ENCODE measurements at places on chromosomes 1 and 21.

- DNase-seq, result no peak
Observed at GRCh38 chr21:44949161-44949778, 9.4 kb downstream of the SLX9 start.

DNA sequence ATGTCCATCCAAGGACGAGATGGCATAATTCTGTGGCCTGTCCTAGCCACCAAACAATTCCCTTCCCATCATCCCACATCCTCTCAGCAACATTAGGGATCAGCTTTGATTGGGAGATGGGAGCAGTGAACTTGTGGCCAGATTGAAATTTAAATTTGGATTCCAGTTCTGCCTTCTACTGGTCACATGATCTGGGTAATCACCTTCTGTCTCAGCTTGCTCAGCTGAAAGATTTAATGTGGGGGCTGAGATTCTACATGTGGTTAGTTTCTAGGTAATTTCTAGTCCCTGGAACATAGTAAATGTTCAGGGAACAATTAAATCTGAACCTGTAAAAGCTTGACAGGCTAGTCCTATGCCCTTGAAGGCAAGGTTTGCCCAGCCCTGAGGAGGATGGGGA lies 3.2 kb downstream of the MYOCOS start:
- no peak for DNase-seq

GRCh38 chr1:154608397-154609270 lies 648 bp upstream of the ADAR start:
- peak; percentile 74 for DNase-seq

DNA sequence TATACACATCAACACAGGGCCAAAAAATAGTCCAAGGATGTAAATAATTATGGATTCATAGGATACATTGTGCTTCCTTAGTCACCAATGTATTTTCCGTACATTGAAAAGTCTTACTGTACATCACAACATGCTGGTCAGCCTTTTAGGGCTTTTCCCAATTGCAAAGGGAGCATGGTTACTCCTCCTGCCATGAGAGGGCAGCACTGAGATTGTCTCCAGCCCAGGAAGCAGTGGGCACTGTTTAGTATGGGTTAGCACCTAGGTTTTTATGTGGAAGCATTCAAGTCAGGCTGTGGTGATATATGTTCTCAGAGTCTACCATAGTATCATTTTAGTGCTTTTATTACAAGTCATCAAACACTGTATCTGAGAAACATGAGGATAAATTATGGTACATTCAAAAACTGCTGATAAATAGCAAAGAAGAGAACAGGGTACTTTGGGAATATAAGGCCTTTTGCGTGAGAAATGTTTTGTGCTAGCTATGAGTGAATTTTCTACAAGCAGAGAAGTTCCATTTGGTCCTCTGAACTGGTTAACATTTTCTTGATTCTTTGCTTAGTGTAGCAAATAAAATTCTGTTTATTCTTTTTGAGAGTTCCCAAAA lies 34.0 kb downstream of the ST6GALNAC5 start:
- DNase-seq, result peak; percentile 68

- no peak for DNase-seq
Observed at GRCh38 chr1:46474570-46474969, 15.1 kb upstream of the DMBX1 start.

- no peak for DNase-seq
Observed at GRCh38 chr1:90107990-90108389, 113.1 kb downstream of the ZNF326 start.

- no peak for DNase-seq
Observed at GRCh38 chr1:234631721-234632125, 21.7 kb upstream of the IRF2BP2 start.

DNA sequence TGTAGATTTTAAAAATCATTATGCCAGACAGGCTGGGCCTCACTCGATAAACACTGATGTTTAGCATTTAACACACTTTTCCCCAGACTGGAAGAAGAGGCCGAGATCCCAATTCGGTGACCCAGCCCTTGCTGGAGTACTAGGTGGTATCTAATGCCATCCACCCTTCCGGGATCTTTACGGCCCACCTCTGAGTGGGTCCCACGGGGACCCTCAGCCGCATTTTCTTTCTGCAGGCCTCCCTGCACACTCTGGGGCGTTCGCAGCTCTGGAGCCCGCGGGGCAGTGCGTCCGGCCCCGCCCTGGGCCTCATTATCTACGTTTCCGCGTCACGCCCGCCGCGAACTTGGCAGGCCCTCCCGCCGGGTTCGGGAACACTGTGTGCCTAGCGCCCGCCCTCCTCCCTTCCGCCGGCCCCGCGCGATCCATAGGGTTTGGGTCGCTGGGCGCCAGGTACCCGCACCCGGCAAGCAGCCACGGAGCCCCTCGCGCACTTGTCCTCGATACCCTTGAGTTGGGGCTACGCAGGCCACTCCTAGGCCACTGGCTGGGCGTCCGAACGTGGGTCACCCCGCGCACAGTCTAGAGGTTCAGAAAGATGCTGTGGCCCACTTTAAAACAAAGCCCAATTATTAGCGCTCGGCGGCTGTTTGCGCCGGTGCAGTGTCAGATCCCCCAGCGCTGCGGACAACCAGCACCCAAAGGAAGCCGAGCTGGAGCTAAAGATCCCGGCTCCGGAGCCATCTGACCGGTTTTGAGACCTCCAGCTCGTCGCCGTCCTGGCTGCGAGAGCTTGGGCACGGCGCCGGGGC lies 950 bp upstream of the EVA1C start:
- peak; percentile 39 for DNase-seq

DNA sequence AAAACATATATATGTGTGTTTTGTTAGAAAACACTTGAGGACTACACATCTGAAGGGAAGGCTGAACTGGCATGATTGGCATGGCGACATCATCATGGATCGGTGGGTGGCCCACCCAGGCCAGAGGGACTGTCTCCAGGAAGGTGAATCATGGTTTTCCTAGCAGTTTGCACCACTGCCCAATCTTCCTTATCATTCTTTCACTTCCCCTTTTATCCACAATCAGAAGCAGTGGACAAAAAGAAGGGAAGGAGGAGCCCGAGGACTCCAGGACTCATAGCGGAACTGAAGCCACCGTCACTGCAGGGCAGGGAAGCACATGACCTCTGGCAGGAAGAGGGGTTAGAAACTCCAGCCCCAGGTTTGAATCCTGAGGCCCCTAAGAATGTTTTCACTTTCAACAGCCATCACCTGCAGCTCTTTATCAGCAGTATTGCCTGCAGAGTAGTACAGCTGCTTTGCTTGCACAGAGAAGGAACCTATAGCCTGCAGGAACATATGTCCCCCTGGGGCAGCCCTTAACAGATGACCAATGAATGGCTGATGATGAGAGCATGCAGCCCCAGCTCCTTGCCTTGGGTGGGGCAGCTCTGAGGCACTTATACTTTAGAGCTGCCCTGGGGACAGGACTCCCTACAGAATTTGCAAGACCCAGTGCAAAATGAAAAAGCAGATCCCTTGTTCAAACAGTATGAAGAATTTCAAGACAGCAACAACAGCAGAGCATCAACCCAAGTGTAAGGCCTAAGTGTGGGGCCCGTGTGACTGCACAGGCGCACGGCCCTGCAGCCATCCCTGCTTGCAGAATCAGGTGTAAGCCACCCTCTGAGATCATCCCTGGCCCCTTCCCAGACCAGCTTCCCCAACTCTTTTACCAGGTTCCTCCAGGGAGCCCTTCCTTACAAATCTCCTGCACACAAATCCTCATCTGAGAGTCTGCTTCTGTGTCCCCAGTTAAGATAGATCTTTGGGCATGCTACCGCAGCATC lies 241.8 kb upstream of the IRF2BP2 start:
- DNase-seq, result no peak

DNA sequence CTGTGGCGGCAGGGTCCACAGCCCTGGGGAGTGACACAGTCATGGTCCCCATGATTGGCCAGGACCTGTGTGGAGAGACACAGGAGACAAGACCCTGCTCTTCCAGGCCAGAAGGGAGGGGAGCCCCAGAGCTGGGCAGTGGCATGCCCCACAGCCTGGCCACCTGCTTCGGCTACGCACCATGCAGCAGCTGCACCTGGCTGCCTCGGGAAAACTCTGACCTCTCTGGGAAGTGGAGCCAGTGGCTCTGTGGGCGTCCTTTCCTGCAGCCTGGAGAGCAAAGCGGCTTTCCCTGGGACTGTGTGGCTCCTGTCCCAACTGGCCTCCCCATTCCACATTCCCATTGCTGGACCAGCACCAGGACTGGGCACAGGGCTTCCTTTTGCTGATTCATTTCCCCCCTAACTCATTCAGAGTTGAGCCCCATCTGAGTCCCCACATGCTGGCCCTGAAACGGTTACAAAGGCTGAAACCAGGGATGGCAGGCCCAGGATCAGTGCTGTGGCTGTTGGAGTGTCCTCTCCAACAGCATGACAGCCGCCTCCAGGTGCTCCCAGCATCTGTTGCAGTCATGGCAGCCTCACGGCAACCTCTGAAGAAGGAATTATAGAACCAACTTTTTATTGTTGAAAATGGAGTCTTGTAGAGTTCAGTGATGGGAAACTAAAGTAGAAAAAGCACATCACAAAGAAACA lies 15.0 kb downstream of the OXCT2 start:
- no peak for DNase-seq

DNA sequence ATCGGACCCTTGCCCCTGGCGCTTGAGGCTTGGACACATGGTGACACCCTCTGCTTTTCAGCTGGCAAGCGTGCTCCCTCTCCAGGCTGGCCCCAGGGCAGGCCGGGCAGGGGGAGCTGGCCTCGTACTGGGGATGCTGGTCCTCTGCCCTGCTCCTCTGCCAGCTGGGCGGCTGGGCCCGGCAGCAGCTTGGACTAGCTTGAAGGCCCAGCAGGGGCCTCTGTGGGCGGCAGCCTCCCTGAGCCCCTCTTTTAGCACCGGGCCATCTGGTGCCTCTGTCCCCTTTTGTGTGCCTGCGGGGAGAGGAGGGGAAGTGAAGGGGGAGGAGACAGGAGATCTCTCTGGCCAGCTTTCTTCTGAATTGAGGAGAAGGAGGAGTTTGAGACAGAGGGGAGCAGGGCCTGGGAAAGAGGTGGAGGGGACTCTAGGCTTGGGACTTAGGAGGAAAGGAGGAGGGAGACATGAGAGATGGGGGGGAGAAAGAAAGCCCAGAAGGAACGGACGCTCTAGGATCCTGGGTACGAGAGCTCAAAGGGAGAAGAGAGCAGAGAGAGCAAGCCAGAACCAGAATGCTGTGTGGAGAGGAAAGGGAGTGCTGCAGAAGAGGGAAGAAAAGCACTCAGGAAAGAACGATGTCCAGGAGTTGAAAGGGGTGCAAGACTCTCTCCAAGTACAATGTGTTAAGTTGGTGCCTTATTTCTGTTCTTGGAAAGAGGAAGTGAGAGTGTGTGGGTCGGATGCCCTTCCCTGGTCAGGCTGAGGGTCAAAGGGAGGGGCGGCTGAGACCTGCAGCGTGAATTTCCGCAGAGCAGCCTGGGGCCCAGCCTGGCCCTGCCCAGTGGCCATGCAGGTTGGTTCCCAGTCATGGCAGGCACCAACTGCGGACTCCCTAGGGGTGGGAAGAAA lies 40.3 kb downstream of the IER5 start:
- DNase-seq, result peak; percentile 86

DNA sequence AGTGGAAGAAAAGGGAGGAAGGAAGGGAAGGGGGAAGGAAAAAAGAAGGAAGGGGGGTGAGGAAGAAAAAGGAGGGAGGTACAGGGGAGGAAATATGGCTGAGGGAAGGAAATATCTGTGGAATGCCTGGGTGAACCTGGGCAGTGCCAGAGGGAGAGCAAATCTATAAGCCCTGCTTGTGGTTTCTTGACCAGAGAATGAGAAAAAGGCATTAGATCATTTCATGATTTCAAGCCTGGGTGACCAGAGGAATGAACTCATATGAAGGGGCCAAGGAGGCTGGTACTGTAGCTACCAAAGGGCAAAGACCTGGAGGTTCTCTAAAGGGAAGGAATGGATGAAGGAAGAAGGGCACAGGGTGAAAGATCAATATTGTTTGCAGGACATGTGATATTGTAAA lies 31.4 kb downstream of the GNG12 start:
- DNase-seq, result no peak

DNA sequence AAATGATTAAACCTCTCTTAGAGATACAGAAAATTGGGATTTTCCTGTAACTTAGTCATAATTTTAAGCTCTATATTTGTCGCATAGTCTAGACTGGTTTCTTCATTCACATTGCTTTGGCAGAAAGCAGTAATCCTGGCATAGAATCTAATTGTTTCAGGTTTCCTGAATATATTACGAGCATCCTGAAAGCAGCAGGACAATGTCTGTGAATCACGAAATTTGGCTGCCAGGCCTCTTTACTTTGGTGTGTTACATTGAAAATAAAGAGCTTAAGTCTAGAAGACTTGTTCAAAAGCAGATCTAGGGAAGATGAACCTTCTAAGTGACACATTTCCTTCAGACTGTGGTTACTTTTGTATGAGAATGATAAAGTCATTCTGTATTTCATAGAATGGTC lies 72.2 kb downstream of the TDRD5 start:
- DNase-seq, result no peak

DNA sequence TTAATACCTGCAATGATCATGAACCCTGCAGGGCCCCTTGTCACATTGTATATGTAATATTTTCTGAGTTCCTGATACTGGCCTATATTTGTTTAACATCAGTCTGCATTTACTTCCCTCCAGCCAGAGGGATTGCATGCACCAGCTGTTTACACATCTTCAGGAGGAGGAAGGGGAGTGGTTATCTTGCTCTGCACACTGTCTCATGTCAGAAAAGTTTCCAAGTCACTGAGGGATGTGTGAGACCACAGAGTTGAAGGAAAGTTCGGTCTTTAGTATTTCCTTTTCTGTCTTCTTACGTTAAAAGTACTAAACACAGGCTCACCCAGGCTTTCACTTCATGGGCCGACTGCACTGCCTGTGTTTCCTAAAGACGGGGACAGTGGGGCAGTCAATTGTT lies 574.1 kb downstream of the LMO4 start:
- no peak for DNase-seq

- DNase-seq, result no peak
Observed at GRCh38 chr1:162033428-162033827, 9.8 kb upstream of the OLFML2B start.

- DNase-seq, result no peak
Observed at GRCh38 chr1:229323201-229323600, 19.6 kb downstream of the CCSAP start.

DNA sequence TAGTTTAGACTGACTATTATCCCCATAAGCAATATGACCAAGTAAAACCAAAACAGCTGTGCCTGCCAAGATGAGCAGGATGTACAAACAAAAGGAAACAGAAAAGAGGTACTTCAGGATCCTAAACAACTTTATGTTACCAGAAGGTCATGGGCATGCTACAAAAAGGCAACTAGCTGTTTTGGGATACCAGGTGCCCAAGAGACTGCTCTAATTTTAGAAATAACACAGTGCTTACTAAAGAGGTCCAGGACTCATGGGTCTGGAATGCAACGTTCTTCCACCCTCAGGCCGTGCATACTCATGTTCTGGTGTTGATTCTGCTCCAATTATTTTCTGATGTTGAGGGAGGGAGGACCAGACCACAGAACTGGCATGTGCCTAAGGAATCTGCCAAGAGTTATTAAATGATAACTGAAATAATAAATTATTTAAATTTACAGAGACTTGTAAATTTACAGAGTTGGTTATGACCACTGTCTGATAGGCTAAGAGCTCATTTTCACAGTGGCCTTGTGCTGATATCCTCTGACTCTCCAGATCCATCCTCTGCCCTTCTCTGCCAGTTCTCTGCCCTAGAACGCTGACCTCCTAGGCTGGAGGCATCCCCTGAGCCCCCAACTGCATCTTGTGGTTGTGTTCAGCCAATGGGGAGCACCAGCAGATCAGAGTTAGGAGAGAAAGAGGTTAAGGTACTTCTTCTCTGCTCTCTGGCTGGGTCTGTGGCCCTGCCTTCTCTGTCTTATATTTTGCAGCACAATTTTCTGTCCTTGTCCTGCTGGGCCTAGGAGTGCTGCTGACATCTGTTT lies 37.7 kb upstream of the BCL10 start:
- no peak for DNase-seq

Measured in D341Med (cell line).